ENCODE measurements at places on chromosomes 4 and X. TPM values are rescaled to one million over a fixed set of nuclear protein-coding genes. Genes with fewer than 3 reads are reported as not detected.

SLIT2 gene
- 6.0 TPM for total RNA-seq

NLGN3 gene
- 0.41 TPM for total RNA-seq

SLC26A1 gene
- not detected for total RNA-seq

XAGE2 gene
- not detected for total RNA-seq

NDNF gene
- 6.8 TPM for total RNA-seq

PPP2R2C gene
- 9.7 TPM for total RNA-seq

SYTL4 gene
- total RNA-seq = 2.1 TPM

FAM47A gene
- not detected for total RNA-seq

GRCh38 chr4:122895336-122895995 lies 26.9 kb downstream of the NUDT6 start:
- no peak for DNase-seq

- DNase-seq = no peak
These were observed 1382.6 kb downstream of the ARAP2 start for GRCh38 chr4:34861666-34862065.

- DNase-seq = no peak
These were observed 32.0 kb downstream of the CCSER1 start for GRCh38 chr4:90159193-90159592.

- no peak for DNase-seq
These were observed 33.1 kb downstream of the NSUN7 start for GRCh38 chr4:40782876-40783275.

DNA sequence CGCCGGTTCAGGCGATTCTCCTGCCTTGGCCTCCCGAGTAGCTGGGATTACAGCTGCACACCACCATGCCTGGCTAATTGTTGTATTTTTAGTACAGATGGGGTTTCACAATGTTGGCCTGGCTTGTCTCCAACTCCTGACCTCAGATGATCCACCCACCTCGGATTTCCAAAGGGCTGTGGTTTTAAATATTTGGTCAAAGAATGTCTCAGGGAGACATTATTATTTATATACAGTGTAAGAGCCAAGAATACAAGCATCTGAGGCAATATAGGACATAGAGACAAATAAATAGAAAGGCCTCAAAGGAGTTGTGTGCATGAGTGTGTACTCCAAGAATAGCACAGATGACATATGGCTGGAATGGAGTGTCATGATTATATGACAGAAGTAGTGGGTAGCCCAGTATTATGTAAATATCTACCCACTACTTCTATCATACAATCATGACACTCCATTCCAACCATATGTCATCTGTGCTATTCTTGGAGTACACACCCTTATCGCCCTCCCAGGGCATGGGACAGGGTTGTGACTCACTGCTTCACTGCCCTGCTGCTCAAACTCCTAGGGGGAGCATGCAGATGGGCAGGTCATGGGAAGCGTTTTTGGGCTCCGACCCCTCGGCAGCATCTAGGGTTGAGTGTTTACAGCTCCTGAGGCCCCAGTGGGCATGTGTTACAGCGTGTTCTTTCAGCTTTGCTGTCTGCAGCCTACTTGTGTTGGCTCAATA lies 1649.8 kb upstream of the PCDH10 start:
- DNase-seq = no peak

GRCh38 chr4:177574446-177574845 lies 132.2 kb upstream of the AGA start:
- no peak for DNase-seq

DNA sequence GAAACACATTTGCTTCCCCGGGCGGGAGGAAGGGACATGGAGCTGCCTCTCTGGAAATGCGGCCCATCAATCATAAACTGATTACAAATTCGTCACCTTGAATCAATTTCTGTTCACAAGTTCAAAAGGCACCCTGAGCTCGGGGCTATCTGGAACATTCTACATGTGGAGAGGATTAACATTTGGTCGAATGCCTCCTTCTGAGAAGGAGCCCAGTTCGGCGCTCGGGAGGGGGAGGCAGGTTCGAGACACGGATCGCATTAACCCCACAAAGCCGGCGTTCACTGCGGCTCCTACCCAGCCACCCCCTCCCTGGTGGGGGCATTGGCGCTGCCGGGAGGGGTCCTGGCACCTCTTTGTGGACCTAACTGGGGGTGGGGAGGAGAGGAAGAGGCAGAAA lies 108.0 kb downstream of the CPZ start:
- DNase-seq = no peak

- no peak for DNase-seq
These were observed 144.6 kb upstream of the VCX3A start for GRCh38 chrX:6679550-6679949.

DNA sequence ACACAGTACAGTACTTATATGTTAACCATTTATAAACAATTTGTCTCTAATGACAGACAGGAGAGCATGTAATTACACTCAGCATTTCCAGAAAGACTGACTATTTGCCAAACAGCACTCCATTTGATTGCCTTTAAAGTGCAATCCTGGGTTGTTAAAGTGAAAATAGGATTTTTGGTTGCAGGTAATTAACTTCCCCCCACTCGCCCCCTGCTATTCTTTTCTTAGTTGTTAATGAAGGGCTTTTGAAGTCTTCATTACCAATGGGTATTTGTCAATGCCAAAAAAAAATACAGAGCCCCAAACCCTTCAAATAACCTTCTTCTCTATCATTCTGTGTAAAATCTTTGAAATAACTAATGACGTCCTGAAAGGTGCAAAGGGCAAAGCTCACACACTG lies 825.6 kb downstream of the STPG2 start:
- no peak for DNase-seq

- no peak for DNase-seq
These were observed 440.9 kb downstream of the MID1IP1 start for GRCh38 chrX:39242187-39242586.

- DNase-seq = no peak
These were observed 6.3 kb downstream of the AWAT1 start for GRCh38 chrX:70240751-70241150.

- DNase-seq = no peak
These were observed 349.3 kb upstream of the KLF3 start for GRCh38 chr4:38314663-38315062.

DNA sequence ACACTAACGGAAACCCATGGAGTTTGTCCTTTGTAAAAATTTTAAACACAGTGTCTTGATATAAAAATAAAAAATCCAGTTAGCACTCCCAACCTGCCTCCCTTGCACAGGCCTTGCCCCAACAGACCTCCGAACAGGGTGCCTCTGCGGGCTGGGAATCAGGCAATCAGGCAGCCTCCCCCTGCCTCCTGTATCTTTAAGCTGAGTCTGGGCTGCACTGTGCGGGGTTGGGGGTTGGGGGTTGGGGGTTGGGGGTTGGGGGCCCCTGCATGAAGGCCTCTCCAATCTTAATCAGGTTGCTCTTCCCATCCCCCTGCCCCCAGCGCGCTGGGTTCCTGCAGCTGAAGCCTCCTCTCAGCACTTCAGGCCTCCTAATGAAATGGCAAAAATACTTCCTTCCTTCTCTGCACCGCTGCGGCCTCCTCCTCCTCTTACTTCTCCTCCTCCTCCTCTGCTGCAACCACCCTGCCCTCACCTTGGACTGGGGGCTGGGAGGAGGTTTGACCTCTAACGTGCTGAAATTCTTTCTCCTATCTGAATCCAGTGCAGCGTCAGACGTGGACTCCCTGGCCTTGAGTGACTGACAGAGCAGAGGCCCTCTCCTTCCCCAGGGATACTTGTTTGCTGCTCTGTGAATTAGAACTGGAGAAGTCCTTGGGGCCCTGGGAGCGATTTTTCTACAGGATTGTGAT lies 26.6 kb downstream of the NLGN3 start:
- DNase-seq = no peak

DNA sequence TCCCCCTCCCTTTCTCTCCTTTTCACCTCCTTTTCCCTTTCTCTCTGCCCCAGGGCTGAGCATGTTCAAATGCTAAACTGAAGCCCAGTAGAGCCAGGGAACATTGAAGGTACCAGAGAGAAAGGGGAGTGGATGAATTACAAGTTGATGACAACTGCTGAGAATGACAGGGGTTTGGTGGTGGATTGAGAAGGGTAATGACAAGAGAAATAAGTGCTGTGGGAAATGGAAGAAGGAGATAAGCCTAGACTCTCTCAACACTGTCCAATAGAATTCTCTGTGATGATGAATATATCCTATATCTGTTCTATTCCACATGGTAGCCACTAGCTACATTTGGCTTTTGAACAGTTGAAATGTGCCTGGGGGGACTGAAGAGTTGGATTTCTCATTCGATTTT lies 154.5 kb downstream of the TMEM164 start:
- no peak for DNase-seq

DNA sequence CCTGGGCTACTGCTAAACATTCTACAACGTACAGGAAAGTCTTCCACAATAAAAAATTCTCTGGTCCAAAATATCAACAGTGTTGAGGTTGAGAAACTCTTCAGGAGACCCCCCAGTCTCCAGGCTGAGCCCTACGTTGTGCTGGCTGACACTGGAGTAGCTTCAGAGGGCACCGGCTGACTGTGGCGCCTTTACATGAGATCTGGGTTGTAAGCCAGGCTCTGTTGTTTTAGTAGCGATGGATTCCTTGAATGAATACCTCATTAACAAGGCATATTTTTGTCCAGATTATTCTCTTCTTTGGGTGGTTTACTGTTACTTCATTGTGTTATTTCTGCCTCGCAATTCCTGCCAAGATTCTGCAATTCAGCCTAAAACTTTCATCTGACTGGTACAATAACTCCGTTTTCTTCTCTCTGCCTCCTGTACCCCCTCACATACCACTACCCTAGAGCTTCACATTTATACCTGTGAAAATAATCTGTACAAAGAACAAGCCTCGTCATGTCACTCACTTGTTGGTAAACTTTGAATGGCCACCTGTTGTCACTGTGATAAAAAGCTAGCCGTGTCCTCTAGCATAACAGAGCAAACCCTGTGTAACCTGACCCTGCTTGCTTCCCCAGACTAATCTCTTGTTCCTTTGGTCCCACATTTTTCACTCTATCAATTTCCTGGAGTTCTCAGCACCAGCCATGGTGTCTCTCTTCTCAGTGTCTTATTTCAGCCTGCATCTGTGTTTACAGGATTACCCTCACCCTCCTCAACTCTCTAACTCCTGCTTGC lies 1476.1 kb upstream of the TENM3 start:
- DNase-seq = no peak

DNA sequence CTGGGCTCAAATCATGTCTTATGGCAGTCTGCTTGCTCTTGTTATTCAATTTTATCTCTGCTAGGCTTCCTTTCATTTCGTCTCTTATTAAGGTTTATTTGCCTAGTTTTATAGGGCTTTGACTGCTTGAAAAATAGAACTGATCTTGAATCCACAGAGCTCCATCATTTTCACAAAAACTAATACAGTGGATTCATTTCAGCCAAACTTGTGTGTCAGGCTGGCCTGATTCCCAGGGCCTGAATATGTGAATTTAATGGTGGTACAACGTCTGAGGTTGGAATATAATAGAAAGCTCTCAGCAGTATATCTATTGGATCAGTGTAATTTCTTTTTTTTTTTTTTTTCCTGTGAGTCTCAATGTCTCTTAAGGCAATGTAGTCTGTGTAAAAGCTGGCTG lies 123.3 kb downstream of the POU4F2 start:
- no peak for DNase-seq

GRCh38 chrX:149473092-149473491 lies 32.0 kb downstream of the IDS start:
- no peak for DNase-seq
